Left cardiac atrium (tissue), 4 donors: ENCODE measurements at places on chromosomes 12 and 14. TPM values are rescaled to one million over a fixed set of nuclear protein-coding genes. Genes with fewer than 3 reads are reported as not detected.

The GALNT16 gene
- total RNA-seq, result 50.0 TPM

The YAF2 gene
- 76.0 TPM for total RNA-seq

The CLEC4D gene
- 0.21 TPM for total RNA-seq

The ACADS gene
- total RNA-seq, result 49.4 TPM

The HOXC11 gene
- total RNA-seq, result not detected

The NPFF gene
- not detected for total RNA-seq

The CAPZA3 gene
- total RNA-seq, result not detected

The TMEM263 gene
- 38.3 TPM for total RNA-seq

The DAO gene
- not detected for total RNA-seq

The CPNE6 gene
- total RNA-seq, result not detected

The IFNG-AS1 gene
- total RNA-seq, result 0.15 TPM

The SLC6A13 gene
- 2.0 TPM for total RNA-seq

The GALNT6 gene
- 4.4 TPM for total RNA-seq

The PIWIL1 gene
- total RNA-seq, result not detected

The ISCA2 gene
- 34.1 TPM for total RNA-seq

DNA sequence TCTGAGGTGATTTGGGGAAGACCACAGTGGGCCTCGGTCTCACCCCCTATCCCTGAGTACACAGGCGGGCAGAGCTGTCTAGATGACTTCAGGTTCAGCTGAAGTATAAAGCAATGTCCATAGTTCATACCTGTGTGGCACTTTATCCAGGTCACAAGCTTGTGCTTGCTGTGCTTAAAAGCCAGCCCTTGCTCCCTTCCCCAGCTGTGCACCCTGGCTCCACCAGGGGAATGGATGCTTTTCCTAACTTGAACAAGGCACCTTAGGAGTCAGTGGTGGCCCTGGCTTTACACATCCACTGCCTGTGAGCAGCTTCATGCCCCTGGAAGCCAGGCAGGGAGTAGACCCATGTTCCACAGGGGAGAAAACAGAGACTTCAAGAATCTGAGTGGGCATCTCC lies 5.5 kb downstream of the CARMIL3 start:
- no peak for DNase-seq

GRCh38 chr12:64318605-64319004 lies 72.0 kb downstream of the C12orf56 start:
- no peak for DNase-seq

DNA sequence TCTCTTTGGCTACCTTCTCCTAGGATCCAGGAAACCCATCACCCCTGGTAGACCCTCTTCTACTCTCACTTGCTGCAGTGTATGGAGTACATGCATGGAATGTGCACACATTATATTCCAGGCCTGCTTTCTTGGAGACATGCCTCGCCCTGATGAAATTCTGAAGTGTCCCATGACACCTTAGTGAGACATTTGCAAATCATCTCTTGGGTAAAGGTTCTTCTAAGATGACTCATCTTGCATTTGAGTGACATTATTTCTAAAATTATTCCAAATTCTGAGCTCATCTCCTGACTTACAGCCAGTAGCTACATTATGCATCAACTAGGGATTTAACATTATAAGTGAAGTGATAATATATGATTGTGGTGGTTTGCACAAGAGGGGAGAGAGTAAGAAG lies 49.8 kb downstream of the SDR9C7 start:
- DNase-seq, result no peak

- no peak for DNase-seq
These were observed at the start of gene CD163 for GRCh38 chr12:7503686-7504415. Gene CD163 (minus strand): TSS chr12:7503777. CDS start chr12:7503690, 87 bp downstream.

DNA sequence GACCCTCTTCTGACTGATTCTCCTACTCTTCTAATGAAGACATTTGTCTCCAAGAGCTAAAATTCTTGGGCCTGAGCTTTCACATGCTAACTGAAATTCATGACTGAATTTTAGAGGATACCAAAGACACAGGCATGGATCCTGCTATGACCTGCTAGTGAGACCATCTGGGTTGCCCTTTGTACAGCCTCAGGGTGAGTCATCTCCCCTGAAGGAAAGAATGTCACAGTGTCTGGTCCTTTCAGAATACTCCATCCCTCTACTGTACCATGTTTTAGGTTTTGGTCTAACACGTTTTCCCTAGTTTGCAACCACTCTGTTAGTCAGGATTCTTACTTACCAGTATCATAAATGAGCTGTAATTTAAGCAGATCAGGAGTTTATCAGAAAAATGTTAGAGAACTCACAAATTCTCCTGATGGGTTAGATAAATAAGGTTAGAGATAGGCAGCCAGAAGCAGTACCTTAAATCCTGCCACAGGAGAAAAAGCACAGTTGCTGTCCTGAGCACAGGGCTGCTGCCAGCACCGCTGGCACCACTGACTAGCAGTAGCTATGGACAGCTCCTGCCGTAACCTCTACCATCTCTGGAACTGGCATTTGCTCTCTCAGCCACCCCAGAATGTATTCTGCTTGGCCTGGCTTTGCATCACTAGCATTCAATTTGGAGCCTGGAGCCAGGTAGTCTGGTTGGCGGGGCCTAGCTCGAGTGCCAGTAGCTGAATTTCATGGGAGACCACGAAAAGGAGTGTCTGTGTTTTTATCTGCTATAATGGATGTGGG lies 127.6 kb downstream of the ANO6 start:
- DNase-seq, result no peak

GRCh38 chr14:100155049-100155621 lies 4.3 kb downstream of the DEGS2 start:
- no peak for DNase-seq

GRCh38 chr14:68451696-68452373 lies 341.0 kb downstream of the ZFP36L1 start:
- peak; percentile 37 for DNase-seq

DNA sequence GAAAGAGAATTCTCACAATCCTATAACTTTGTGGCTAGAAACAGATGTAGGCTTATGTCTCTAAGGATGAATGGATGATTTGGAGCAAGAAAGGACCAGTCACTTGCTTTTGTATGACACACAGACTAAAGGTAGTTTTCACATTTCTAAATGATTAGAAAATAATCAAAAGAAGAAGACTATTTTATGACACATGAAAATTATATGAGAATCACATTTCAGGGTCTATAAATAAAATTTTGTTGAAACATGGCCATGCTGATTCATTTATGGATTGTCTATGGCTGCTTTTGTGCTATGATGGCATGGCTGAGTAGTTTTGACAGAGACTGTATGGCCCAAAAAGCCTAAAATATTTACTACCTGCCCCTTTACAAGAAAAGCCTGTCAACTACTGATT lies 49.4 kb upstream of the FRMD6 start:
- no peak for DNase-seq

DNA sequence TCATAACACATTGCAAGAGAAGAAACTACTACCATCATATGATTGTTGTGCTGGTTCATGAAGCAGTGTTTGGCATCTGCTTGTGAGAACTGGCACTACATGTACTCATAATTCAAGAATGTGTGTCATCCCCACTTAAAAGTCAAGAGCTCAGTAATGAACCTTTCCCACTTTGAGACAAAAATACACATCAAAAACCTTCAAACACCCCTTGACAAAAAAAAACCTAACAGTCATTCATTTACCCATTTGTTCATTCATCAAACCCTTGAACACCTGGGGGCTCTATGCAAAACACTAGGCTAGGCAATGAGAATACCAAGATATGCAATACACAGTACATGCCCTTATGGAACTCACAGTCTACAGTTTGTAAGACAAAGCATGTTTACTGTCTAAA lies 40.0 kb downstream of the KIF21A start:
- no peak for DNase-seq

- no peak for DNase-seq
These were observed 234.2 kb upstream of the FBXO33 start for GRCh38 chr14:39666386-39666785.

DNA sequence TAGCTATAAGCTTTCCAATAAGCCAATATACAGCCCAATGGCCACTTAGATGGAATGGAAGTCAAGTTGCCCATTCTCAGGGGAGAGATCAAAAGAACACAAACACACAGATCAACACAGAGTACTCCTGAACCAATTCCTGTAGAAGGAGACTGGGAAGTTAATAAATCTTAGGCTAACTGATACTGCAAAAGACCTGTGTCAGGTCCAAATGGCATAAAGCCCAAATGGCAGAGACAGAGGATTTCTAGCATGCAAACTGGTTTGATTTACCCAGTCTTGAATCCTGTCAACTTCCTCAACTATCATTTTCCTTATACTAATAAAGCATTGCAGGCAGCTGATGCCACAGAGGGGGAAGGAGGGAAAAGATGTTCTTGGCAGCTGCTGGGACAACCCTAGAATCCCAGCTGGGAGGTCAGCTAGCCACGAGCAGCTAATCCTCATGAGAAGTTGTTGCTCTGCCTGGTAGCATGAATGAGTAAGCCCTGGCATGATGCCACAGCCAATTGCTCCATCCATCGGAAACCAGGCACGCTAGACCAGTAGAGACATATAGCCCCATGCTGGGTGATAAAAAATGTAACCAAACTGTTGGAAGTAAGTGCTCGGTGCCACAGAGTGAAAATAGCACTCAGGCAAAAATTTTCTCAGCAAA lies 26.2 kb downstream of the ANG start:
- peak; percentile 76 for DNase-seq

- DNase-seq, result no peak
These were observed 105.8 kb downstream of the BMP4 start for GRCh38 chr14:53850714-53851296.

GRCh38 chr12:122860854-122861586 lies 25.8 kb downstream of the HIP1R start:
- DNase-seq, result no peak

DNA sequence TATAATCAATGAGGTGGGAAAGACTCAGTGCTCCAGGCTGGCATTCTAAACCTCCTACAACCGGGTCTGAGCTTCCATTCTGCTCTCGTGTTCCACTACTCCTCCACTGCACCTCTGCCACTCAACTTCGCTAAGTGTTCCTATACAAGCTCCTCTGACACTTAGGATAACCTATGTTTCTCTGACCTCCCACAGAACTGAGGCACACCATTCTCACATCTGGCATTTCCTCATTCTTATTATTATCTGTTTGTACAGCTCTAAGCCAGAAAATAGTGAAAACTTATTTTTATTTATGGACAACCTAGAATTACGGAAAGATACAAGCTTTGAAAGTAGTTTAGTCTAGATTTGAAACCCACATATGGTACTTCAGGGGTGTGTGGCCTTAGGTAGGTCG lies 127.0 kb downstream of the MED13L start:
- no peak for DNase-seq

GRCh38 chr14:71734885-71735284 lies 197.3 kb upstream of the RGS6 start:
- no peak for DNase-seq

GRCh38 chr12:98343002-98343567 lies 172.3 kb upstream of the TMPO start:
- no peak for DNase-seq

DNA sequence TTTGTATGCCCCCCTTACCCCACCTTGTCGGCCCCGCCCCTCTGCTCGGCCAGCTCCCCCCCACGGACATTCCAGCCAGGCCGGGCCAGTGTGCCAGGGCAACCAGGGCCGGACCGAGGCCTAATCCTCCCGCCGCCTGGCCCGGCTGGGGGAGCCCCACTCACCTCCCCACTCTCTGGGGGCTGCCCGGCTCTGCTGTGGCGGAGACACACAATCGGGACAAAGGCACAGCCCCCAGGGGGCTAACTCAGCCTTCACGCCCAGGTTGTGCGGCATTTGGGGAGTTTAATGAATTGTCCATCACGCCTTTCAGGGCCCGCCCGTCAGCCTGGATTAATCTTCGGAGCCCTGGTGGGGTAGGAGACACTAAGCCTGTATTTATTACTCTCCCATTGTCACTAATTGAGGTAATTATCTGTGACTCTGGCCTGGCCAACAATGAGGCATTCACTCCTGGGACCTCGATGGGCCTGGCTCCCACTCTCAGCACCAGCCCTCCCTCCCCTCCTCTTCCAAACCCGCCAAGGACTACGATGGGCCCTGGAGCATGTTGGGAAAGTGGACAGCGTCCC lies 8.7 kb downstream of the WNT1 start:
- no peak for DNase-seq

GRCh38 chr14:73712071-73712506 lies 2.1 kb downstream of the PNMA1 start:
- DNase-seq, result no peak

- DNase-seq, result no peak
These were observed 56.2 kb upstream of the TSPAN9 start for GRCh38 chr12:3020850-3021435.

- DNase-seq, result no peak
These were observed 19.5 kb downstream of the PRICKLE1 start for GRCh38 chr12:42570076-42570475.

GRCh38 chr12:16495196-16495595 lies 110.8 kb downstream of the LMO3 start:
- no peak for DNase-seq

- no peak for DNase-seq
These were observed 31.9 kb downstream of the NT5DC3 start for GRCh38 chr12:103809154-103809553.

DNA sequence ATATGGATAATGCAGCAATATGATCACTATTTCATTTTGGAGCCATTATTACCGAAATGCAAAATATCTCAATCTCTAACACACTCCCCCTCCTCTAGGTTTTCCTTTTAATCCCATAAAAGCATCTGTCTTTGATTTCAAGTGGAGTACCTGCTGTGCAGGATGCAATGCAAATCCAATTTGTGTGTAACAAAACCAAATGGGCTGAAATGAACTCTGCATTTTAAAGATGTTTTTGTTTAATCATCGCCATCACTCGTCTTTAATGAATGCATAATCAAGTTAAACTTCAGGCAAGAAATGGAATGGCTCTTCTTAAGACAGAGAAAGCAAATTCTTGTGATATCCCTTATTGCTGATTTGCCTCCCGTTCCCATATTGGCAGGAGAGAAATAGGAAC lies 114.3 kb downstream of the SLC15A5 start:
- DNase-seq, result no peak
